ENCODE measurements at places on chromosomes 4 and X.

DNA sequence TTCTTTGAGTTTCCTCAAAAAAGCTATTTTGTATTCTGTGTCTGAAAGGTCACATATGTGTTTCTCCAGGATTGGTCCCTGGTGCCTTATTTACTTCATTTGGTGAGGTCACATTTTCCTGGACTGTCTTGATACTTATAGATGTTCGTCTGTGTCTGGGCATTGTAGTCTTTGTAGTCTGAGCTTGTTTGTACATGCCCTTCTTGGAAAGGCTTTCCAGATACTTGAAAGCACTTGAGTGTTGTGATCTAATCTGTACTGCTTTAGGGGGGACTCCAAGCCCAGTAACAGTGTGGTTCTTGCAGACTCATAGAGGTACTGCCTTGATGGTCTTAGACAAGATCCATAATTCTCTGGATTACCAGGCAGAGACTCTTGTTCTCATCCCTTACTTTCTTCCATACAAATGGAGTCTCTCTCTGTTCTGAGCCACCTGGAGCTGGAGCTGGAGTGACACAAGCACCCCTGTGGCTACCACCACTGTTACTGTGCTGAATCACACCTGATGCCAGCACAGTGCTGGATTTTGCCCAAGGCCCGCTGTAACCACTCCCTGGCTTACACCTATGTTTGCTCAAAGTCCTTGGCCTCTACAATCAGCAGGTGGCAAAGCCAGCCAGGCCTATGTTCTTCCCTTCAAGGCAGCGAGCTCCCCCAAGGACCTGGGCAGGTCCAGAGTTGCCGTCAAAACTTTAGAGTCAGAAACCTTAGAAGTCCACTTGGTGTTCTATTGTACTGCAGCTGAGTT lies 72.3 kb upstream of the EFHC2 start:
- DNase-seq: no peak

GRCh38 chr4:42845586-42845985 lies 46.9 kb upstream of the GRXCR1 start:
- no peak for DNase-seq

- DNase-seq: no peak
Measured at GRCh38 chr4:105122350-105122749, 24.3 kb upstream of the TET2 start.

DNA sequence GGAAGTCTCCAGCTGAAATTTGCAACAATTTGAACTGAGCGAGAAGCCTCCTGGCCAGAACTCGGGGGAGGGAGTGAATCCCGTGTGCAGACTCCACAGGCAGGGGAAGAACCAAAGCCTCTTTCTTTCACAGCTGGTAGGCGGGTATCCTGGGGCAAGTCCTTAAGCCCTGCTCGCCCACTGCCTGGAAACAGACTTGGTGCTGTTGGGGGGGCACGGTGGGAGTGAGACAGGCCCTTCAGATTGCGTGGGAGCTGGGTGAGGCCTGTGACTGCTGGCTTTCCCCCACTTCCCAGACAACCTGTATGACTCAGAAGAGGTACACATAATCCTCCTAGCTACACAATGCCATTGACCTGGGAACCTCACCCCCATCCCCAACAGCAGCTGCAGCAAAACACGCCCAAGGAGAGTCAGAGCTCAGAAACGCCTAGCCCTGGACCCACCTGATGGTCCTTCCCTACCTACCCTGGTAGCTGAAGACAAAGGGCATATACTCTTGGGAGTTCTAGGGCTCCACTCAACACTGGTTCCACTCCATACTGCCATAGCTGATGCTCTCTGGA lies 22.4 kb upstream of the RLIM start:
- DNase-seq: no peak

GRCh38 chr4:153733751-153734448 lies 25.9 kb downstream of the RNF175 start:
- peak; percentile 40 for DNase-seq

DNA sequence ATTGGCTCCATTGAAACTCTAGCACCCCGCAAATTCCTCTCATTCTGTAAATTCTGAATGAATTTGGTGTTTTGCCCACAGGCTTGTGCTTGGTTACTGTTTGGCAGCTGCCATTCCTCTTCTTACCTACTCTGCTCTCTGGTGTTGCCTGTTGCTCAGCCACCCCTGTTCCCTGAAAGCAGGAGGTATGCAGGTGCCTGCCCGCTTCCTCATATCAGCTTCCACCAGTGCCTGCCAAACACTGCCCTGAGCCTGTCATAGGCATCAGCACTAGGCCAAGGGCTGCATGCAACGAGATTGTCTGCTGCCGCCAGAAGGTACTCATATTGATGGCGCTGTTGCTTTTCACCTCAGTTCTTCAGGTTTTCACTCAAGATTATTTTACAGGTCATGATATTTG lies 978.1 kb downstream of the C4orf33 start:
- no peak for DNase-seq

- DNase-seq: no peak
Measured at GRCh38 chrX:22534643-22535042, 261.9 kb downstream of the CBLL2 start.

DNA sequence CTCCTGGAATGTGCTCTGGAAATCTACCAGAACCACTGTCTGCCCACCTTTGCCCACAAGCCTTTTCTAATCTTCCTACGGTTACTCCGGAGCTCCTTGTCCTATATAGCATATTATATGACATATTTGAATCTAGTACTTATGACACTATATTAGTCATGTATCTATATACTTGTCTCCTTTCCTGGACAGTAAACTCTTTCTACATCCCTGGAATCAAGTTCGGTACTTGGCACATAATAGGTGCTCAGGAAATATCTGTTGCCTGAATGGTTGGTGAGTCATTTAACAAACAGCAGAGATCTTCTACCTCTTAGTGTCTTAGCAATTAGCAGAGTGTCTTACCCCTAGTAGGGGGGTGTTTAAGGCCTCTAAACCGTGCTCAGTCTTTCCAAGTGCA lies 123.6 kb downstream of the RELL1 start:
- DNase-seq: no peak

- no peak for DNase-seq
Measured at GRCh38 chr4:5799406-5799805, 88.4 kb downstream of the EVC start.

DNA sequence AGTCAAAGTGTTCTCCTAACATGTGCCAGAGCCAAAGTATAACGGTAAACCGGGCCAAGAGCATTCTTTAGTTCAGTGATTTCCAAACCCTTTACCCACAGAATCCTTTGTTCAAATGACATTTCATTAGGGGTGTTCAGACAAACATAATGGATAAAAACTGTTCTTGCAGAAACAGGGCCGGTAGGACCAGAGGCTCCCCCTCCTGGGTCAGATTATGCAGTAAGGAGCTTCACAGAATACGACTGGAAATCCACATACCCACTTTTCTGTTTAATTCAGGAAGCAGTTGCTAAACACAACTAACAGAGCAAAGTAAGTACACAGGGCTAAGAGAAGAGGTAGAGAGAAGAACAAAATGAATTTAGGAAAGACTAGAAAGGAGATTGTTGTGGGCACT lies 46.6 kb upstream of the TMEM184C start:
- DNase-seq: no peak

DNA sequence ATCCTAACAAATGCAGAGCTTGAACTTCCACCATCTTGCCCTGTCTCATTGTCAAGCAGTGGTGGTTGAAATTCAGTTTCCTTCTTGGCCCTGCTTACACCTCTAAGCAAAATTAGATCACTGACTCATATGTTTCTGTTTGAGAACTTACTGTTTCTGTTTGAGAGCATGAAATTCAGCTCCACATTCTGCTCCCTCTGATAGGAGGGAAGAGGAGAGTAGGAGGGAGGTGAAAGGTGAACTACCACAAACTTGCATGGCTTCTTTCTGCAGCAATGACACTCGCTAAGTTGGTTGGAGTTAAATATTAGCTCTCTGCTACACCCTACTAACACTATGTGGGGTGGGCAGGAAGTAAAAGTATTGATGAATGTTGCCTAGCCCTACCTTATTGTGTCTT lies 117.8 kb upstream of the EDA2R start:
- DNase-seq: peak; percentile 9

- DNase-seq: no peak
Measured at GRCh38 chr4:153725136-153725830, 34.5 kb downstream of the RNF175 start.

- peak; percentile 91 for DNase-seq
Measured at GRCh38 chrX:12999422-12999821, 24.5 kb downstream of the TMSB4X start.

GRCh38 chrX:128165884-128166408 lies 113.7 kb upstream of the ACTRT1 start:
- DNase-seq: no peak

GRCh38 chrX:119984652-119985051 lies 41.1 kb upstream of the NKAP start:
- no peak for DNase-seq

DNA sequence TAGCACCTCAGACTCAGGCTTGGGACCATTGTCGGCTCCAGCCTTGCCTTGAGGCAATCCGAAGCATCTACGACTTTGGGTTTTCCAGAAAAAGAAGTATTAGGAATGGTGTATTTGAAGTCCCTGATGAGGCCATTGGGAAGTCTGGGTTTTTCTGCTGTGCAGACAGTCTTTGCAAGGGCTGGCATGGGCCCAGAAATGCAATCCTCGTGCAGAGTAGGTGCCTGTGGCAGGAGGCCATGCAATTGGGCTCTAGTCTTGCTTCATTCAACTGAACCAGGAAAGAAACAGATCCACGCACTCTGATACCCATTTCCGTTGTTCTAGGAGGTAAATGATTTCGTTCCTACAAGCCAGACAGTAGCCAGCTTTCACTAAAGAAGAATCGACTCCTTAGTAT lies 12.4 kb downstream of the ZFP92 start:
- DNase-seq: no peak

GRCh38 chr4:144873226-144873990 lies 224.6 kb downstream of the ANAPC10 start:
- DNase-seq: no peak

DNA sequence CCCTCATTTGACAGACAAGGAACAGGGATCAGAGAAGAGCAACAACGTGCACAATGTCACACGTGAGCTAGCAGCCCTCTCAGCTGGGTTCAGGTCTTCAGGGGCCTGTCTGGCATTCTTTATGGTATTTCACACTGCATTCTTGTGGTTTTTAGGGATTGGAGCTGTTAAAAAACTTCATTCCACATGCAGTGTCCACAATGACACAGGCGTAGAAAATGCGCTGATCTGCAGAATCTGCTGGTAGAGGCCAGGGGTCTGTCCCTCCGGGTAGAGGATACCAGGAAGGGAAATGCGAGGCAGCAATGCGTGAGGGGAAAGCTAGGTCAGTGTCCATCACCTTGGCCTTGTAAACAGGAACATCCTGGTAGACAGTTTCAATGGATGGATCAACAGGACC lies 36.6 kb downstream of the MAP7D3 start:
- no peak for DNase-seq

GRCh38 chr4:15506464-15506863 lies 36.8 kb downstream of the CC2D2A start:
- DNase-seq: no peak

DNA sequence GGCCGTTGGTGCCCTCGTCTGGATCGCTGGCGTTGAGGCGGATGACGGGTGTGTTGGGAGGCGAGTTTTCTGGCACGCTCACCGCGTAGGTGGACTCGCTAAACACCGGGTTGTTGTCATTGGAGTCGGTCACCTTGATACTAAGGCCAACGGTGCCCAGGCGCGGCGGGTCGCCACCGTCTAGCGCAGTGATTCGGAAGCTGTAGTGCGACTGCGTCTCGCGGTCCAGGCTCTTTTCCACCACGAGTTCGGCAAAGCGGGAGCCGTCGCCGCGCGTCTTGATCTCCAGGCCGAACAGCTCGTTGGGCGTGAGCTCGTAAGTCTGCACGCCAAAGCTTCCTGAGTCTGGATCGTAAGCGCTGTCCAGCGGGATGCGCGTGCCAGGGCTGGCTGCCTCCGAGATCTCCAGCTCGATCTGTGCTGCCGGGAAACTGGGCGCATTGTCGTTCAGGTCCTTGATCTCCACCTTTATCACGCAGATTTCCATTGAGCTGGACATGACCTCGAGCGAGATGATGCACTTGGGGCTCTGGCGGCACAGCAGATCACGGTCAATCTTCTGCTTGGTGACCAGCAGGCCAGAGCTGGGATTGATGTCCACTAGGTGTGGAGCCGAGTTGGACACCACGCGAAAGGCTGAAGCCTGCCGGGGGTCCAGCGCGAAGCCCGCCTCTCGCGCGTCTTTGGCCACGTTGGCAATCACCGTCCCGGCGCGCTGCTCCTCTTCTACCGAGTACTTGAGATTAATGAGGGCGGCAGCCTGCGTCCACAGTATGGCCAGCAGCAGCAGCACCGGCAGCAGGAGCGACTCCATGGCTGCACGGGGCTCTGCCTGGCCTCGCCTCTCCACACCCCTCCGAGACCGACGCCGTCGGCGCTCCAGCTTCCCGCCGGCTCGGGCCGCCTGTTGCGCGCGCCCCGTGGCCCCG lies 2.0 kb downstream of the PCDH19 start:
- no peak for DNase-seq

GRCh38 chrX:13078739-13079444 lies 34.5 kb upstream of the FAM9C start:
- DNase-seq: no peak

DNA sequence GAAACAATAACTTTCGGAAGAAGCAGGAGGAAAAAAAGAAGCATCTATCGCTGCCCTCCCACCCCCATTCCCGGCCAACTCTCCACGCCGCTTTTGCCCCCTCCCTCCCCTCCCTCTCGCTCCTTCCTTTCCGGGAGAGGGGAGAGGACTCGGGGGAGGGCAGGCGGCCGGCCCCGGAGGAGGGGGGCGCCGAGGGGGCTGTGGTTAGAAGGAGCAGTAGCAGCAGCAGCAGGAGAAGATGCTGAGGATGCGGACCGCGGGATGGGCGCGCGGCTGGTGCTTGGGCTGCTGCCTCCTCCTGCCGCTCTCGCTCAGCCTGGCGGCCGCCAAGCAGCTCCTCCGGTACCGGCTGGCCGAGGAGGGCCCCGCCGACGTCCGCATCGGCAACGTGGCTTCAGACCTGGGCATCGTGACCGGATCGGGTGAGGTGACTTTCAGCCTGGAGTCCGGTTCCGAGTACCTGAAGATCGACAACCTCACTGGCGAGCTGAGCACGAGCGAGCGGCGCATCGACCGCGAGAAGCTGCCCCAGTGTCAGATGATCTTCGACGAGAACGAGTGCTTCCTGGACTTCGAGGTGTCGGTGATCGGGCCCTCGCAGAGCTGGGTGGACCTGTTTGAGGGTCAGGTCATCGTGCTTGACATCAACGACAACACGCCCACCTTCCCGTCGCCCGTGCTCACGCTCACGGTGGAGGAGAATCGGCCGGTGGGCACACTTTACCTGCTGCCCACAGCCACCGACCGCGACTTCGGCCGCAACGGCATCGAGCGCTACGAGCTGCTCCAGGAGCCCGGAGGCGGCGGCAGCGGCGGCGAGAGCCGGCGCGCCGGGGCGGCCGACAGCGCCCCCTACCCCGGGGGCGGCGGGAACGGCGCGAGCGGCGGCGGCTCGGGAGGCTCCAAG lies 1.3 kb downstream of the PCDH7 start:
- DNase-seq: no peak

DNA sequence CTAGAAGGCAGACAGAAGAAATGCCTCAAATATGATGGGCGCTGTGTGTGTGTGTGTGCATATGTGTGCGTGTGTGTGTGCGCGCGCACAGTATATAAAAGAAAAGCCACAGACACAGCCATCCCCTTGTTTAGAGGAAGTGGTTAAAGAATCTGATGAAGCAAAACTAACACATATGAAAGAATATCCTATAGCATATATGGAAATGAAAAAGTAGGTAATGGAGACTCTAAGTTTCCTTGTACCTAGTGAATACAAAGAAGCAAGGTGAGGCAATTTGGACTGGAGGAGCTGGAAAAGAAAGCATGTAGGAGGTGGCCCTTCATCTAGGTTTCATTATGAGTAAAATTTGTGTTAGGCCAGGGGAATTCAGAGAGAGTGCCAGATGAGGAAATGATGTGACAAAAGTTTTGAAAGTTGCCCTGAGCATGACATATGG lies 58.6 kb upstream of the MCF2 start:
- DNase-seq: peak; percentile 35

All from activated CD4-positive, alpha-beta T cell treated with anti-CD3 and anti-CD28 coated beads, Interleukin-10, Interleukin-2, amounts not matched to agents 100 ng/mL and 50 ng/mL, durations not matched to agents 16 hours and 8 hours (primary cell).